ENCODE measurements at places on chromosomes 3 and 15.

- DNase-seq: peak; percentile 85
Observed at GRCh38 chr3:106206146-106206545, 337.3 kb upstream of the CBLB start.

DNA sequence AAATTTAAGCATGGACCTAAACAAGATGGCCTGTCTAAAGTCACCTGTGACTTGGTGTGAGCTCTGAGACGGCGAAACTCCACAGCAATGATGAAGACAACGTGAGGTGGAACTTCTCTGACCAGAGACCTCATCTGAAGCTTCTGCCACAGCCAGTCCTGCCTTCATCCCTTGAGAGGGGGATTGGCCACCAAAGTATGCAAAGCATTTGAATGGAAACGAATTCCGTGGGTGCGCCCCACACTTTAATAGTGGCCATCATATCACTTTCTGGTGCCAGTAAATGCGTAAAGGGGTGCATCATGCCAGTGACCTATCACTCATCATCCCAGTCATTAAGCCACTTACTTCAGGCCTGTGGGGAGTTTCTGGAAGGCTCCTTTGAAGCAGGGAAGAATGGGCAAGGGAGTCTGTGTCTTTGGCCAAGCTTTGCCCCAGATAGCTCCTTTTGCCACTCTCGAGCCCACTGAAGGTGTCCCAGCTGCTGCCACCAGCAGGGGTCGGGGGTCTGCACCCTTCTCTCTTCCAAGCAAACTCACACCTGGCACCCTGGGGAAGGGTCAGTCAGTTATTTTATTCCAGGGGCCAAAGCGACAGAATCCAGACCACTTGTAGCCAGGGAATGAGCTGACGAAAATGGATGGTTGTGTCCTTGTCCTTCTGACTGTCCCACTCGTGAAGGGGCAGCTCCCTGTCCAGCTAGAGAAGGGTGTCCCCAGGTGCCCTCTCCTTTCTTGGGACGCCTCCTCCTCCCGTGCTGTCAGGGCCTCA, 17.7 kb downstream of the MUC20 start:
- DNase-seq: no peak

GRCh38 chr15:75178171-75178937, 23.3 kb upstream of the C15orf39 start:
- no peak for DNase-seq

- no peak for DNase-seq
Observed at GRCh38 chr15:67784856-67785430, 40.4 kb upstream of the SKOR1 start.

GRCh38 chr3:85304360-85304964, 345.7 kb downstream of the CADM2 start:
- DNase-seq: peak; percentile 1

- no peak for DNase-seq
Observed at GRCh38 chr3:183837390-183837789, 12.0 kb upstream of the MAP6D1 start.

GRCh38 chr15:44715142-44715796, 4.0 kb downstream of the B2M start:
- DNase-seq: no peak

DNA sequence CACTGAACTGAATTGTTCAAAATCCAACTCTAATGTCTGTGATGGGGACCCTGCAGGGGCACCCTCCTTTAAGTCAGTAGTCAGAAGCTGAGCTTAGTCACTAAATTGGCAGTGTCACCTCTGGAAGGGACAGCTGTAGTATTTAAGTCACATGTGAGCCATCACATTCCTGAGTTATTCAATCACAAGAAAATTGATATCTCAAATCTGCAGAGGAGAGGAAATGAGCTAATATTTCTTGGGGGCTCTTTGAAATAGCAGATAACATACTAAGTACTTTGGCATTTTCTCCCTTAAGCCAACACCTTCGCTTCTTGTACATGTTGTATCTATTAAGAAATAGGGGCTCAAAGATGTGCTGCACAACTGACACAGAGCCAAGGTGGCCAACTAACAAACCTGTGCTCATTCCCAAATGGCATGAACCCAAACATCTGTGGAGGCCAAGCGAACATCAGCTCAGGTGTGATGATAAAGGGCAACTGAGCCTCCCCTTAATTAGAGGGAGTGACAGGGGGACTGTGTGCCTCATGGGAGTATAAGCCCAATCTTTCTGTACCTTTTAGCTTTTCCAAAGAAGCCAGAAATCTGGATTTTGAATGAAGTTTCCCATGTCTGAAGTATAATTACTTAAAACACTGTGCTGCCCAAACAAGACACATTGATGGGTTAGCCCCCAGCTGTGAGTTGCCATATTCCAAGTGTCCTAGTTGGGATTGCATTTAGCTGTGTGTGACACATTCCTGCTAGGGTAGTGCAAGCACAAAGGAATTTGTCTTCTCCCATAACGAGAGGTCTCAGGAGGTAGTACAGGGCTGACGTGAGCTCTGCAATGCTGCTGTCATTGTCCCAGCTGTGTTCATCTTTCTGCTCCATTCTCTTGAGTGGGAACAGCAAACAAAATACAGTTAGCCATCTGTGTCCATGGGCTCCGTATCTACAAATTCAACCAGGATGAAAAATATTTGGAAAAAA, 63.3 kb downstream of the ABHD5 start:
- no peak for DNase-seq

DNA sequence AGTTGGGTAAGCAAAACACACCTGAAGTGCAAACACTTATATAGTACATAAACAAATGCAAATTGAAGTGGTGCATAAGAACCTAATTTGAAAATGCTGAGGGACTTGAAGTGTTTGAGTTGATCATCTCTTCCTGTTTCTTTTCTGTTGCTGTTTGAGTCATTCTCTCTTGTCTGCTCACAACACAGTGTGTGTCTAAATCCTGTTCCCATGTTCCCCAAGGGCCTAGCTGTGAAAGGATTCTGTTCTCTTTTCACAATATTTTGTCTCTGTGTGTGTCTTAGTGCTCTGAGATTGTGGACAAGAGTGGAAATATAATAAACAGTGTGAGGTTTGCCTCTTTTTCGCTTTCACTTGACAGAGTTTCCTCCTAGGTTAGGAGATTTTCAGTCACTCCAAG, 6.1 kb downstream of the CD96 start:
- DNase-seq: no peak

DNA sequence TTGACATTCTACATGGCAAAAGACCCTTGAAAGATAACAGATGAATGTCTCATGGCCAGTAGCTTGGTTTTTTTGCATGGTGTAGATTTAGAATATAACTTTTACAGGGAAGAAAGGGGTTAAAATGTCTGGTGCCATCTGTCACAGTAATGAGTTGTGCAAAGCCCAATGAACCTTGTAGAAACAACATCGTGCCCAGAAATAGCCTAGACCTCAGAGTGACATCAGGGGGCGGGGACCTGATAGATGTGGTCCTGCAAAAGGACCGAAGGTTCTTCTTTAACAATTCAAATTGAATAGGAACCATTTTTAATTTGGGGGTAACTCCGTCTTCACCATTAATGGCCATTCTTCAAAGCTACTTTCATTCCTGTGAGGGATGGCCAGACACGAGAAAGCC, 254.1 kb upstream of the CTDSPL start:
- DNase-seq: no peak

- DNase-seq: no peak
Observed at GRCh38 chr15:39942101-39942752, 8.3 kb downstream of the EIF2AK4 start.

GRCh38 chr3:151638555-151639417, 94.9 kb upstream of the AADACL2 start:
- no peak for DNase-seq

DNA sequence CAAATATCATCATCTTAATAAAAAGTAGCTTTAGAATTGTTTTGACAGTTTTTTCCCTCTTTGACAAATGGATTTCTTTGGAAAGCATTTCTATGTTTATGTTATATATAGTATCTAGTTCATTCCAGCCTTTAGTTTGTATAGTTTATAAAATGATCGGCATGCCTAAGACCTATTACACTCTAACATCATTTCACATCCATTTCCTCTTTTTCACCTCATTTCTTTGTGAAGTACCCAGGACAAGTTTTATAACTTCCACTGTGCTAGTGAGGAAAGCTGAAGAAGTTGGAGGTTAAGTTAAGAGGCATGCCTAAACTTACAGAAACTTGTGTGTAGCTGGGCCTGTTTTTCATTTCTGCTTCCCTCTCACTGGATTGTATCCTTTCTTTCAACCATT, 178.4 kb downstream of the TP63 start:
- no peak for DNase-seq

- no peak for DNase-seq
Observed at GRCh38 chr3:16211176-16211904, 36.9 kb downstream of the GALNT15 start.

DNA sequence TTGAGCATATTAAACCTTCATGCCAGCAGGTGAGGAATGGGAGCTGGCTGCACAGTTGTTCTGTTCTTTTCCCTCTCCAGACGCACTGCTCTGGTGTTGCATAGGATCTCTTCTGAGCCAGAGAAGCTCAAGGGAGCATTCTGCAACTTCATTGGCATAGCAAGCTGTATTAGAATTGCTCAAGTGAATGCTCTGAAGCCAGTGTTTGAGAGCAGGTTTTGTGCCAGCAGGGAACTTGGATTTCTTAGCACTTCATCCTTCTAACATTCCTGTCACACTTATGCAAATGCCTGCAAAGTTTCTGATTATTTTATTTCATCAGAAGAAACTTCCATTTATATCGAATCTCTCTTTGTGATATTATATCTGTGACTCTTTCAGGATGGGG, 366.6 kb downstream of the AGBL1 start:
- DNase-seq: no peak

DNA sequence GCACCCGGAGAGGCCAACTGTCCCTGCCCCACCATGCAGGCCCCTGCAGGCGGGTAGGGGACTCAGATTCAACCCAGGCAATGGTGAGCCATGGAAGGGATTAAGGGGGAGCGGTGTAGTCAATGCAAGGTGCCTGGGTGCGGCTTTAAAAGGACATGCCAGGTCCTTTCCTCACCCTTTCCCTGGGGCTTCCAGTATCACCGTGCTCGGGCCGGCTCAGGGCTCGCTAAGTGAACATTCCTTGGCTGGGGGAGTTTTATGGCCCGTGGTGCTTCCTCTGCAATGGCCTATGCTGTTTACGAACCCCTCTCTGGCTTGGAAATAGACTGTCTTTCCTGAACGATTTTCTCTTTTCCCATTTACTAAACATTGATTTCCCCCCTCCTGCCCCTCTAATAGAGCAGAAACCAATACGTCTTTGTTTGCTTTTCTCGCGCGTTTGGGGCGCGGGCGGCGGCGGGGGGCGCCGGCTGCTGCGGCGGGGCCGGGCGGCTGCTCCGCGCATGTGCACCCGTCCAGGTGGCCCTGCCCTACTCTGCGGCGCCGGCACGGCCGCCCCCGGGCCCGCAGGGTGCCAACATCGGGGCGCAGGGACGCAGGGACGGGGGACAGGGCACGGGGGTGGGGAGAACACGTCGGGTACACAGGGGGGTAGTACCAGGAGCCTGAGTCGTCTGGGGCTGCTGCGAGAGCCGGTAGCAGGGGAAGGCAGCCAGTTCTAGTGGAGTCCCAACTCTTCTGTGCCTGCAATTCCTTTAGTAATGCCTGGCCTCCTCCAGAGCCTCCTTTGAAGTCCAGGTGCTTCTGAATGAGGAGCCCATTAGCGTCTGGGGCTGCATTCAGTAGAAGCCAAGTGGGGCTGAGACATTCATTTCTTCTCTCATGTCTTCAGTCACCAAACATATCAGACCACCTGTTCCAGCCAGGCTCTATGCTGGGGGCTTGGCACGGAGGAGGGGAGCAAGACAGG, 26.9 kb upstream of the CACNA2D2 start:
- DNase-seq: no peak

- no peak for DNase-seq
Observed at GRCh38 chr15:91946075-91946474, 92.6 kb downstream of the SLCO3A1 start.

- no peak for DNase-seq
Observed at GRCh38 chr3:123113889-123114450, 47.1 kb downstream of the PDIA5 start.

GRCh38 chr15:73965758-73966113, 26.4 kb downstream of the STOML1 start:
- DNase-seq: no peak

All from NCI-H82 (cell line).